HCEC 1CT (cell line): ENCODE measurements at places on chromosomes 4 and X.

DNA sequence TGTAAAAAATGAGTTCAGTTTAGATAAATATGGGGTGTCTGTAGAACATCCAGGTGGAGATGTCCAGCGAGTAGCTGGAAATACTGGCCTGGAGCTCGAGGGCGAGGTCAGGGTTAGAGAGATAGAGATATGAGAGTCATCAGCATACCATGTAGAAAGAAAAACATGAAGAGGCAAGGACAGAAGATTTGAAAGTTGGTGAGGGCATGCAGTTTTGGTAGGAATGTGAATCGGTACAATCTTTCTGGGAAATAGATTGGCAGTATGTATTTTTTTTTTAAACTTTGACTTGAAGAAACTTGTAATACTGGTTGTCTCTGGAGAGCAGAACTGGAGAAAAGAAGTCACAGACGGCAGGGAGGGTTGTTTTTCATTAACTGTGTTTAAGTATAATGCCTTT is 2.4 kb upstream of the SNX12 start:
- DNase-seq = no peak

DNA sequence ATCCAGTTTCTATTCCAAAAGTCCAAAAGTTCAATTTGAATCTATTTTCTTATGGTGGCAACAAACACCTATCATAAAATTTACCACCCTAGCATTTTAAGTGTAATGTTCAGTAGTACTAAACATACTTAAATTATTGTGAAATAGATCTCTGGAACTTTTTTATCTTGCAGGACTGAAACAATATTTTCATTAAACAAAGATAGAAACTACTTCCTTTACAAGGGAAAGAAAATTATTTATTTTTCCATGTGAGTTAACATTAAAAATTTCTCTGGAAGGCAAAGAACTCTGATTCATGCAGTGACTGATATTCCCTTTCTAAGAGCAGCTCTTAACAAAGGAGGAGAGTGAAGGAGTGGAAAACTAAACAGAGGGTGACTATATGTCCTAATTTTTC is 40.2 kb downstream of the ADH7 start:
- peak; percentile 20 for DNase-seq

GRCh38 chr4:170589597-170590191 is 499.9 kb upstream of the AADAT start:
- DNase-seq = peak; percentile 11

DNA sequence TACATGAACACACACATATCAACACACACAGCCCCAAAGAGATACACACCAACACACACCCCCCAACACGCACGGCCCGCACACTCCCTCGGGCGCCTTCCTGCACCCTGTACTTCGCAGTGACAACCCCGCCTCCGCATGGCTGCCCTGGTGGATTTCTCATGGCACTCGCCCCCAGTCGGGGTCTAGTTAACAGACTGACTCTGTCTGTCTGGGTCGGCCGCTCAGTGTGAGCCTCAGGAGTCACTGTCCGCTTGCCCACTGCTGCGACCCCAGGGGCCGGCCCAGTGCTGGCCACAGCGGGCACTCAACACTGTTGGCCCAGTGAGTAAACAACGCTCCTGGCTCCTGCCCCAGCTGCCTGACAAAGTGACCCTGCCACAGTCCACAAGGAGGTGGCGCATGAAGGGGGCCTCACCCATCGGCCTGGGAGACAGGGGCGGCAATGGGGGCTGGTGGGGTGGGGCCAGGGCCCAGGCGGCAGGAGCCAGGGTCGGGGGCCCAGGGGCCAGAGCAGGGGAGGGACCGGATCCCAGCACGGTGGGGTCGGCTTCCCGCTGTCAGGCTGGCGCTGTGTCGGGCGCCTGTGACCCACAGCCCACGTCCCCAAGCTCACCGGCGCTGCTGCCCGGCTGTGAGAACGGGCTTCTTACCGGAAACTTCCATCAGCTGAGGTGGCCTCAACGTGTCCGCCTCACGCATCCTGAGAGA is 40.2 kb upstream of the MAN2B2 start:
- no peak for DNase-seq

GRCh38 chr4:23857367-23857959 is 32.4 kb downstream of the PPARGC1A start:
- DNase-seq = peak; percentile 28

- no peak for DNase-seq
Observed at GRCh38 chrX:96386981-96387380, 297.7 kb upstream of the DIAPH2 start.

DNA sequence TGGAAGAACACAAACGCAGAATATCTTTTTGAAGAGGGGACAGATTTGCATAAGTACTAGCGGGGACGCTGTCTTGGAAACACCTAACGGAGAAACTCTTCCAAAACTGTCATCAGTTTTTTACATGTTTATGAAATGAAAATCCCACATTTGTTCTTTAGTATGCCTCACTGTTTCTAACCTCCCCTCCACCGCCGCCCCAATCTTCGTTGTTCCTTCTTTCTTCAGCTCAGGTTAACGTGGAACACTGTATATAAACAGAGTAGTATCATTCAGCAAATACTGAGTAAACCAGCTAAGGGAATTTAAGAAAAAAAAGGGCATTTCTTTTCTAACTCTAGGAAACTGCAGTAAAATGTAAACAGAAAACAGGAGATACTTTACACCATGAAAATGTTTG is 2345.6 kb downstream of the PCDH7 start:
- DNase-seq = no peak

DNA sequence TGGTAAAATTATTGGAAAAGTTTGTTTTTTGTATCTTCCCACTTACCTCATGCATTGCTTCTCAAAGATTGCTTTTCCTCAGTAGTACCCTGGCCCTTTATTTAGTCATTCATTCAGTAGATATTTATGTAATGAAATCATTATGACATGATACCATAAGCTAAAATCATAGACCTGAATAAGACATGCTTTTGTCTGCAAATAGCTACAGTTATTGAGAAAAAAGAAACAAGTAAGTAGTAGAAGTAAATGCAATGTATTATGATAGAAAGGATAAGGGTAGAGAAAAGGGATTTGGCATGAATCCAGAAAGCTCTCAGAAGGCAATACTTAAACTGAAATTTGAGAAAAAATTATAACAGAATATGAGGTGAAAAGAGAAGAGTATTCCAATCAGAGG is 352.5 kb downstream of the GPM6A start:
- peak; percentile 11 for DNase-seq

DNA sequence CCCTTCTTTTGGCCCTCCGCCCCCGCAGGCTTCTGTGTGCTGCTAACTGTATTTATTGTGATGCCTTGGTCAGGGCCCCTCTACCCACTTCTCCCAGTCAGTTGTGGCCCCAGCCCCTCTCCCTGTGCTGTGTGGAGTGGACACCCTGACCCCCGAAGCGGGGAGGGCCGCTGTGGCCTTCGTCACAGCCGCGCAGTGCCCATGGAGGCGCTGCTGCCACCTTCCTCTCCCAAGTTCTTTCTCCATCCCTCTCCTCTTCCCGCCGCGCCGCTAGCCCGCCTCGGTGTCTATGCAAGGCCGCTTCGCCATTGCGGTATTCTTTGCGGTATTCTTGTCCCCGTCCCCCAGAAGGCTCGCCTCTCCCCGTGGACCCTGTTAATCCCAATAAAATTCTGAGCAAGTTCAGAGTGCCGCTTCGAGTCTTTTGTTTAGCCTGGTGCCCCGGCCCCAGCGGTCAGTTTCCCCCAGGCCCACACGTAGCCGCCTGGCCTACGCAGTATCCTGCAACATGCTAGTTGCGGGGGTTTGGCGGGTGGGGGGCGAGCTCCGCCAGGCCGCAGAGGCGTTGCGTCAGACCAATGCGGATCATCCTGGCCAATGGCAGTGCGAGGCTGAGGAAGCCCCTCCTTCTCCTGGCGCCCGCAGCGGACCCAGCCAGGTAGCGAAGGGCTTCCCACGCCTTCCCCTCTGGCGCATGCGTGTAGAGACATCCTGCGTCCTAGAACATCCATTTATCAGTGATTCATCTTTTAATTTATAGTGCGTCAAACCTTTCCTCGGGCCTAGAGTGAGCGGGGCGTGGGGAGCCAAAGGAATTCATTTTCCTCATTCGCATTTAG is 5.6 kb upstream of the KANTR start:
- DNase-seq = peak; percentile 32

GRCh38 chr4:130147641-130148040 is 1051.7 kb downstream of the C4orf33 start:
- no peak for DNase-seq

- no peak for DNase-seq
Observed at GRCh38 chr4:168822481-168822880, 187.6 kb downstream of the CBR4 start.

GRCh38 chr4:131974730-131975129 is 1174.4 kb upstream of the PCDH10 start:
- DNase-seq = no peak

GRCh38 chr4:139943277-139943676 is 210.7 kb downstream of the MAML3 start:
- no peak for DNase-seq
